NCI-H2107 (cell line): ENCODE measurements at places on chromosomes 5 and 9.

GRCh38 chr9:127035423-127035822 lies 87.0 kb downstream of the ANGPTL2 start:
- DNase-seq = no peak

DNA sequence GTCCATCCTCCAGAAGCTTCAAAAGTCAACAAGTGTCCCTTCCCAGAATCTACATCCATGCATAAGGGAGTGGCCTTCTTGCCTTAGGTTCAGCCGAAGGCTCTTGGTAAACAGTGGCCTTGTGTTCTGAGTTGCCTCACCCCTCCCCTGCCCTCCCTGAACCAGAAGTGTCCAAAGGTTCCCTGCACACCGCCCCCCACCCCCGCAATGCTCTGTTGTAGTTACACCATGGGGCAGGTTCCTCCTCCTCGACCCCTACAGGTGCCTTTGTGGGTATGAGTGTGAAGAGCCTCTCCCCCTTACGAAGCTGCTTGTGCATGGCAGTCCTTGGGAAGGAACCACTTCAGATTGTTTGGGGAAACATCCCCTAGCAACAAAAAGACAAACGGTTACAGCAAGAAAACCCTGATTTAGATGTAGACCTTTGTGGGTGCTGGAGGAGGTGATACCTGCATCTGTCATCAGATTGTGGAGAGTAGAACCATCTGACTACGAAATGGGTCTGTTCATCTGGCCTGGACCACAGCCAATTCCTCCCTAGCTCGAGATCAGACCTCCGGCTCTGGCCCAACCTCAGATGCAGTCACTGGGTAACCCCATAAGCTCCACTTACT lies 7.1 kb downstream of the SPACA9 start:
- no peak for DNase-seq

DNA sequence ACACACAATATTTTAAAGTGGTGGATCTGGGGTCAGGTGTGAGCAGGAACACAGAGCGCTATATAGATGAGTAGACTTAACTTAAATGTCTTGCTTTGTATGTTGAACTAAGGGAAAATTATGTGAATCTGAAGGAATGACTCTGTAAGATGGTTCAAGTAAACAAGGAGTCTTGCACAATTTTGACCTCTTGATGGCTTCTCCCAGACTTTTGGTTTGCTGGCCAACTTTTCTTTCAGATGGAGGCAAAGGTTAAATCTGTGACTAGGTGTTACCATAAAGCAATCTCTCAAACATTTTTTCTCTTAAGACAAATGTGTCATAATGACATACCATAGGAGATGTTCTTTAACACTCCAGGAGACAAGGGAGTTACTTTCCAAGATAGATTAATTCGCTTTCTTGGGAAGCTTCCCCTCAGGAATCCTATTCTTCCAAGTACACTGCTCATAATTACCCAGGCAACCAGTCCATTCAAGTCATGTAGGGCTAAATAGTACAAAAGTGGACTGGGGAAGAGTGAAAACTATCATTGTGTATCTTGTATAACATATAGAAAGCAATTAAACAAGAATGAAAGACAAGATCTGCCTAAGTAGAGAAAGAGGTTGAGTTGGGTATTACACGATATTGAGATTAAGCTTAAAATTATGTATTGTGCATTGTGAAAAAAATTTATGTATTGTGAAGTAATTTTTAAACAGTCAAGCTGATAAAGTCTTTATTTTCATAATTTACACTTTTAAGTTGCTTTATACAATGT lies 60.3 kb upstream of the SLC27A6 start:
- no peak for DNase-seq

DNA sequence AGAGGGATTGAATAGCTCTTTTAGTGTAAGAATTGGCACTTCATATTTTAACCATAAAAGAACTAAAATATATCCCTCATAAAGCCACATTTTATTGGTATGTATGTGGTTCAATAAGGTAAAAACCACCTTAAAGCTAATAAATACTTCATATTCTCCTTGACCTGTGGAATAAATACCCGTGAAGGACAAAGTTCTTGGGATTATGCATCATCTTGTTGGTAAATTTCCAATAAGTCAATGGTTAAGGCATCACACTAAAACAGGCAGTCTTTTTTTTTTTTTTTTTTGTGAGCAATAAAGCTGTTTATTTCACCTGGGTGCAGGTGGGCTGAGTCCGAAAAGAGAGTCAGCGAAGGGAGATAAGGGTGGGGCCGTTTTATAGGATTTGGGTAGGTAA lies 161.9 kb downstream of the SNCAIP start:
- DNase-seq = no peak

DNA sequence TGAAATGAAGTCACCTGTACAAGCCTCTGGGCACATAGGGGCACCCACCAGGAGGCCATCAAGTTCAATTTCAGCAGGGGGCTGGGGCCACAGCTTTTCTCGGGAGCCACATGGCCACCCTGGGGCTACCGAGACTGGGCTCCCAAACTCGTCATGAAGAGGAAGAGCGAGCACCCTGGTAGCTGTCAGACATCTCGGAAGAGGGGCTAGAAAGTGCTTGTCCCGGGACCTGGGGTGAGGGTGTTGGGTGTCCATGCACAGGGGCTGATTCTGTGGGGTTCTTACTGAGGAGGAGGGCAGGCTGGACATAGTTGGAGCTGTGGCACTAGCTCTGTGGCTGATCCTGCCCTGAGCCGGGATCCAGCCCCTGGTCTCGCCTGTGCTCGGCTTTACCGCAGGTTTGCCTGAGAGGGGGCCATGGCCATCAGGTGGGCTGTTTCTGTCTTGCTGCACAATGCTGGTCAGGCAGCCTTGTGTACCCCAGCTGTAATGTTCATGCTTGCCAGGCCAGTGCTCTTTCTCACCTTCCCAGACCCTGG lies 70.3 kb downstream of the PHF2 start:
- DNase-seq = no peak

DNA sequence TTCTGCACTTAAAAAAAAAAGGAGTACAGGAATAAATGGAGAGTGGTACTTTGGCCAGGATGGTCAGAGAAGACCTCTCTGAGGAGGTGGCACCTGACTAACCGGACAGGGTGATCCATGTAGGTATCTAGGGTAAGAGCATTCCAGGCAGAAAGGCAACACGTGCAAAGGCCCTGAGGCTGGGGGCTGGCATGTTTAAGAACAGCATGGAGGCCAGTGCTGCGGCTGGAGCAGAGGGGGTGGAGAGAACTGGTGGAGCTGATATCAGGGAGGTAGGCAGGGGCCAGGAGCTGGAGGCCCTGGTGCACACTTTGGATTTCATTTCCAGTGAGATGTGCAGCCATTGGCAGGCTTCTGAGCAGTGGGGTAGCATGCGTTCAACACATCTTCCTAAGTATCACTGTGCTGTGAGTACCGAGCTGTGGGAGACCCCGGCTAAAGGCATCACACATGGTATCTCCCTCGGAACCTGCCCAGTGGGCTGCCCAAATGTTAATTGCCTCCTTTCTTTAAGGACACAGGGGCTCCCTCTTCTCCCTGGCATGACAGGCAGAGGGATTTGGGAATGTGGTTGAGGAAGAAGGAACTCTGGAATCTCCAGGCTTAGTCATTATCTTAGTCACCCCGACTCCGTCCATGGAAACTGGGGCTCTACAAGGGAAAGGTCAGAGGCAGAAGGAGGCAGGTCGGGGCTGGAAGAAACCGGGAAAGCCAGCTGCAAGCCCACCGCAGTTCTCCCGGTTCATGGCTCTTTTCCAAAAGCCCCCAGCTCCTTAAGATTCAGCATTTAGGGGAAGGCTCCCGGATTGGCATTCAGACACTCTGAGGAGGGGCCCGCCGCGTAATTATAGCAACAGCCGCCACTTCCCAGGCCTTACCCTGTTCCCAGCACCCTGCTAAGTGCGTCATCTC lies 18.6 kb downstream of the SLC6A7 start:
- DNase-seq = no peak

DNA sequence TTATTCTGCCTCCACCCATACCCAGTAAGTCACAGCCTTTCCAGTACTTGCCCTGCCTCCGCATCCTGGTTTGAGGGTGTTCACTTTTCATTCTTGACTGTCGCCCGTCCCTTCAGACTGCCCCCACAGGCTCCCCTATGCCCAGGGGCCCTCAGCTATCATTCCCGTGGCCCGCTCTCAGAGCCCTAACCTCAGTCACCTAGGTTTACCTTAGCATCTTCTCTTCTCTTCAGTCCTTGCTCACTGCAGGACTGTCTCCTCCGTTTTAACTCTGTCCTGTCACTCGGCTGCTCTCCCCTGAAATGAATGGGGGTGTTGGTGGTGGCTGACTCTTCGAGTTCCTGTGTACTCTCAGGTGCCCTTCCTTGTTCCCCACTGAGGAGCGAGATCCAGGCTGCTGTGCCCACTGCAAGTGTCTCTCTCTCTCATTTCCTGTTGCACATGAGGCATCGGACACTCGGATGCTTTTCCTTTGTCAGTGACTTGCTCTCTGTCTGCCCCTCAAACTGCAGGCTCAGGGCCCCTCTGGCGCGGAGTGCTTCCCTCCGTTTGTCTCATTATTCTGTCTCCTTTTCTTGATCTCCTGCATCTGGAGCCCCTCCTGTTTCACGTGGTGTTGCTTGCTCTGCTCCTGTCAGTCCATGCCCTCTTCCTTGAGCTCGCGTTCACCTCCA lies 89.8 kb downstream of the CACNA1B start:
- no peak for DNase-seq

GRCh38 chr9:81771571-81771970 lies 82.2 kb upstream of the TLE1 start:
- DNase-seq = no peak

- no peak for DNase-seq
Observed at GRCh38 chr9:75429531-75430475, 341.5 kb downstream of the OSTF1 start.

- no peak for DNase-seq
Observed at GRCh38 chr9:33117796-33118195, 41.3 kb upstream of the SMU1 start.

- DNase-seq = no peak
Observed at GRCh38 chr5:72472031-72472430, 35.2 kb downstream of the ZNF366 start.

GRCh38 chr9:4939118-4939561 lies 45.9 kb upstream of the JAK2 start:
- DNase-seq = no peak

- peak; percentile 35 for DNase-seq
Observed at GRCh38 chr9:13279284-13280141, at the start of gene MPDZ. Gene MPDZ, minus strand, starts transcription at chr9:13279692. Its CDS starts 29,377 bp downstream, at chr9:13250315.

GRCh38 chr9:15182730-15183129 lies 124.3 kb downstream of the TTC39B start:
- DNase-seq = no peak

GRCh38 chr5:68545636-68546295 lies 330.2 kb downstream of the PIK3R1 start:
- DNase-seq = no peak

DNA sequence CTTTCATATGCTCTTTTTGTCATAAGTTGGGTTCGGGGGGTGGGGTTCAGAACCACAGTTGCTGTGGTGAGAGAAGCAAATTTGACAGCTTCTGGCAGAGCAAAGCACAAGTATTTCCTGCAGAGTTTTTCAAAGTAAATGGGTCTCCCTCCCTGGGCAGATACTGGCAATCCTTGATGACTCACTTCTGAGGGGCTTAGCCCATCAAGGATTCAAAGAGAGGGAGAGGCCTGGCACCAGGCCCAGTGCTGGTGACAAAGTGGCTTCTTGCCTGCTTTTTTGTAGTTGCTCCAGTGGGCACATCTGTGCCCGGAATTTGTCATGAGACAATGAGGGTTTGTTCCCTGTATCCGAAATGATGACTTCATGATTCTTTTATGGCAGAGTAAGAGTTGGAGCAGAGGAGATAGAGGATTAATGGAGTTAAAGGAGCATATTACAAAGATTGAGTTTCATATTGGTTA lies 46.6 kb upstream of the TNC start:
- no peak for DNase-seq

DNA sequence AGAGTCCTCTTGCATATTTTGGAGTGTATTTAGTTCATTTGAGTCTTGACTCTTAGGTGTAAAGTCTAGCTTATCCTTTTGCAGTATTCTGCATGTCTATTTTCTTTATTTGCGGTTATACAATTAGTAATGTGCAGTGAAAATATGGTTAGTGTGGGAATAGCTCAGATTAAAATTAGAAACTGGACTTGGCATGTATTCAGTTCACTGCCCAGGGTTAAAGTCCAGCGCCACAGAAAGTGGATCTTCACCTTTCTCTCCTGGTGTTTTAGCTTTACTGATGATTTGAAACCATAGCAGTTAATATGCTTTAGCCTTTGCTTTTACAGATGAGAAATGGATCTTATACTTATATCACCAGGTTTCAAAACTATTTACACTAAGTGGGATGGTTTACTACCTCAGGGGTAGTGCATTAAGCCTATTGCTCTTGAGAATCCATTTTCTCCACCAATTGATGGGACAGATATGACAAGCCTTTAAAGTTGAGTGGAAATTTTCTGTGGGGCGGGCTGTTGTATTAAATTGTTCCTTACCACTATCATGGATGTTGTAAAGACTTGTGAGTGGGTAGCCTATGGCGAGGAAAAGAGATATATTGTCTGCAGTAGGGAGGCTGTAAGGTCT lies 48.9 kb downstream of the PBX3 start:
- DNase-seq = no peak

GRCh38 chr5:155394727-155395126 lies 381.2 kb downstream of the KIF4B start:
- no peak for DNase-seq

GRCh38 chr5:16051246-16051755 lies 128.3 kb downstream of the MARCHF11 start:
- DNase-seq = no peak

DNA sequence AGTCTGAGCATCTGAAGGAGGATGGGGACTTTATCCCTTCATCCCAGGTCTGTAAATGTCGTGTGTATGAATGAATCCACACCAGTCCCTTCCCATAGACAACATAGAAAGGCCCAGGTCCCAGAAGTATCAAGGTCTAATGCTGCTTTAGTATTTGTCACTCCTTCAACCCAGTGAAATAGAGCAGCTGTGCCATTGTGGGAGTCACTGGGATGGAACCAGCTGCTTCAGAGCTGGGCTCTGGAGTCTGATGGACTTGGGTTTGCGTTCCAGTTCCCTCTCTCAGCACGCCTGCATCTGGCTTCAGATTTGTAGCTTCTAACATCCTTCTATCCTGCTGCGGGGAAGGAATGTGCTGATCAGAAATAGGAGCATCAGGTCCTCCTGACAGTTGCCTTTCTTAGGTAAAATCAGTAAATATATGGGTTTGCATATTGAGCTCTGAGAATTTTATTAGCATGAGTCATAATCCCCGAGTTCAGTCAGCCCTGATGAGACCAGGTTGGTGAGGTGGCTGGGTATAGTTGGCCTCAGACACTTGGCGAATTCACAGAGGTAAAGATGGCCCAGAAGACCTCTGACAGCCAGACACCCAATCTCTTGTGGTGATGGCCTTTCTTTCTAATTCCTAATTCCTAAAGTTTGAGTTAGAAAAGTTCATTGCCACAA lies 10.1 kb downstream of the ACO1 start:
- DNase-seq = no peak

DNA sequence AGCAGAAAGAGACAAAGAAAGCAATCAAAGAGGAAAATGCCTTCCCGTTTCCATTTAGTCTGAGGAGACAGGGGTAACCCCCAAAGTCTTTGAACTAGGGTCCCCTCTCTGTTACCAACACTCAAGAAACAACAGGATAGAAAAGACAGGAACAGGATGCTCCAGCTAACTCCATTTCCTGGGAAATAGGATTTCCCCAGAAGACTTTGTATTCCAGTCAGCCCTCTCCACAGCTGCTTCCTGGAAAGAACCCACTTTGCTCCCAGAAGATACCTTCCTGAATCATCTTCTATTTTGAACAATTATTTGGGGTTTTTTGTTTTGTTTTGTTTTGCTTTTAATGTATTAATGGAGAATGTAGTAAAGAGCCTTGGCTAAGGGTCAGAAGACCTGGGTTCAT lies 56.0 kb downstream of the KLHL3 start:
- DNase-seq = no peak
